ENCODE measurements at places on chromosomes 1 and 21. TPM values are rescaled to one million over a fixed set of nuclear protein-coding genes. Genes with fewer than 3 reads are reported as not detected.
A peak's percentile ranks its signal among the peaks of the same experiment; 100 is the strongest.

DNA sequence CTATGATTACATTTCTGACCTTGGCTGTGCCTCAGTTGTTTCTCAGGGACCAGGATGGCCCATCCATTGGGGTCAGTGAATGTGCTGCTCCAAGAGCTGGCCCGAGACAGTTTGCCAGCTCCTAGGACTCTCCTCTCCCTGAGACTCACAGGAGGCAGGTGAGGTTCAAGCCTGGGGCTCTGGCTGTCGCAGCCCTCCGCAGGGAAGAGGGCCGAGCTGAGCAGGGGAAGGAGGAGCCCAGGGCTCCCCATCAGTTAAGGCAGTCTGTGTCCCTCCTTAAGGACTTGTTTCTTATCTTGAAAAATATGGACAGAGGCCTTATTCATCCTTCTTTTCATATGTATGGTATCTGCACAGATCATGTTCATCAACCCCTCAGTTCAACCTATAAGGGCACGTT lies 26.6 kb upstream of the SARS1 start:
- no peaks in the 10 kb centered on the region for H3K36me3 ChIP-seq
- no peaks in the 10 kb centered on the region for H3K4me1 ChIP-seq
- peak overlapping the region; percentile 77 for H3K27ac ChIP-seq
- no peak for DNase-seq

DNA sequence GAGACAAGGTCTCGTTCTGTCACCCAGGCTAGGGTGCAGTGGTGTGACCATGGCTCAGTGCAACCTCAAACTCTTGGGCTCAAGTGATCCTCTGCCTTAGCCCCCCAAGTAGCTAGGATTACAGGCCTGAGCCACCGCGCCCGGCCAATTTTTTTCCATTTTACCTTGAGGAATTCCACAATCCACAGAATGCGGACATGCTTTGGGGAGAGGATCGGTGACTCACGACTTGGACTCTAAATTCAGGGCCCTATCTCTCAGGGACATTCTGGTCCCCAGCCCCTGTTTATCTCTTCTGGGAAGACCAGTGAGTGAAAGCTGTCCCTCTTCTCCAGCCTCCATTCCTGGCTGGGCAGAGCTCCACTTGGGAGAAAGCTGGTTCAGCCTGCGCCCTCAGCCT lies 5.2 kb downstream of the PADI1 start:
- peaks cover 20% of the 10 kb centered on the region for H3K27me3 ChIP-seq
- no peak for DNase-seq
- H3K36me3 ChIP-seq = no peaks in the 10 kb centered on the region
- H3K27ac ChIP-seq = no peak overlapping the region

- no peaks in the 10 kb centered on the region for H3K27me3 ChIP-seq
- H3K36me3 ChIP-seq = no peaks in the 10 kb centered on the region
- H3K27ac ChIP-seq = no peak overlapping the region
- no peak overlapping the region for H3K4me3 ChIP-seq
- H3K4me1 ChIP-seq = no peaks in the 10 kb centered on the region
- no peak for DNase-seq
Measured at GRCh38 chr1:67761091-67761490, 72.2 kb downstream of the GNG12 start.

- H3K27me3 ChIP-seq = no peaks in the 10 kb centered on the region
- peaks cover 58% of the 10 kb centered on the region for H3K4me1 ChIP-seq
- no peak for DNase-seq
- H3K27ac ChIP-seq = peak overlapping the region; percentile 84
Measured at GRCh38 chr1:94069919-94070285, 51.0 kb downstream of the ABCA4 start.

- DNase-seq = no peak
Measured at GRCh38 chr1:21490774-21491487, 18.3 kb upstream of the ALPL start.

GRCh38 chr1:168504064-168504837 lies 39.5 kb downstream of the XCL2 start:
- peaks cover 43% of the 10 kb centered on the region for H3K4me1 ChIP-seq
- DNase-seq = peak; percentile 80
- no peaks in the 10 kb centered on the region for H3K36me3 ChIP-seq
- no peak overlapping the region for H3K4me3 ChIP-seq
- peak overlapping the region; percentile 45 for H3K27ac ChIP-seq

DNA sequence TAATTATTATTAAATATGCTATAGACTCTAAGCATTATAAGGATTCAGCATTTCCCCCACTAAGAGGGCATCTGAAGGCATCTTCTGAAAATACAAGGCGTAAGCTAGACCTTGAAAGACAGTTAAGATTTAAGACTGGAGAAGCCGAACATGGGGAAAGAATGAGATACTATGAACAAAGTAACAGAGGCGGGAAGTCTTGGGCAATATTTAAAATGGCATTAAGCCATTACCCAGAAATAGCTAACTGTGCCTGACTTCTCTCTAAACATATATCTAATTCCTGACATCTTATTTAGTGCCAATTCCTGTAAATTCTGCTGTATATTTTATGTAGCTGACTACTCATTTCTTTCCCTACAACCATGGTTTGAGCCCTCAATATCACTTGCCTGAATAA lies 20.9 kb downstream of the DPH5 start:
- DNase-seq = no peak
- no peaks in the 10 kb centered on the region for H3K4me1 ChIP-seq
- H3K27me3 ChIP-seq = no peaks in the 10 kb centered on the region
- H3K36me3 ChIP-seq = no peaks in the 10 kb centered on the region
- no peak overlapping the region for H3K4me3 ChIP-seq

- H3K36me3 ChIP-seq = peaks cover 52% of the 10 kb centered on the region
- no peaks in the 10 kb centered on the region for H3K27me3 ChIP-seq
- H3K4me1 ChIP-seq = no peaks in the 10 kb centered on the region
Measured at GRCh38 chr21:45179568-45180245, 105.3 kb downstream of the ADARB1 start.

DNA sequence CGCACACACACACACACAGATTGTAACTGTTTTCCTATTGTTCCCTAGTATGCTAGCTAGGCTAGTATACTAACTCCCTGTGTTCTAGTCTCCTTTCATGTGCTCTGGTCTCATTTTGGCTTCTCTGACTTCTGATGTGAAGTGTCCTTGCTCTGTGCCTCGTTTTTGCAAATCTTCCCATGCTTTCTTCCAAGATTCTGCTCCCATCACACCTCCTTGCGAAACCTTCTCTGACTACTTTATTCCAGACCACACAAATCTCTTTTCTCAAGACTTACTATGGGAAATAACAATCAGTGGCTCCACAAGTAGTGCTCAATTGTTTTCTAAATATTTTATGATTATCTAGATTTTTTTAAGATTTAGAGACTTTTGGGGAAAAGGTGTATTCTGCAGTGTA lies 10.3 kb downstream of the PRRX1 start:
- peaks cover 20% of the 10 kb centered on the region for H3K27me3 ChIP-seq
- no peaks in the 10 kb centered on the region for H3K36me3 ChIP-seq
- no peak for DNase-seq
- H3K4me1 ChIP-seq = peaks cover 6% of the 10 kb centered on the region

DNA sequence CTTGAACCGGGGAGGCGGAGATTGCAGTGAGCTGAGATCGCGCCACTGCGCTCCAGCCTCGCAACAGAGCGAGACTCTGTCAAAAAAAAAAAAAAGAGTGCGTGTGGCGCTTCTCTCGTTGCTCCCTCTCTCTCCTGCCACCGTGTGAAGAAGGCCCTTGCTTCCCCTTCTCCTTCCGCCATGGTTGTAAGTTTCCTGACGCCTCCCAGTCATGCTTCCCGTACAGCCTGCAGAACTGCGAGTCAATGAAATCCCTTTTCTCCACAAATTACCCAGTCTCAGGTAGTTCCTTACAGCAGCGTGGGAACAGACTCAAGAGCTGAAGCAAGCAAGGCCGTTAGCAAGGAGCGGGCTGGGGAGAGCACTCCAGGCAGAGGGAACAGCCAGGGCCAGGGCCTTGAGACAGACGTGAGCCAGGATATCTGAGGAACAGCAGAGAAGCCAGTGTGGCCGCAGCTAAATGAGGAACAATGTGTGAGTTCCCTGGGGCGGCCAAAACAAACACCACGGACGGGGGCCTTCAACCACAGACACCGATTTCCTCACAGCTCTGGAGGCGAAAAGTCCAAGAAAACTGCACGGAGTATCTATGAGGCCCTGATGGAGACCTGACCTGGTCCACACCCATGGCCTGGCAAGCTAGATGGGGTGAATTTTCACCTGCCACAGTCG lies 54.2 kb upstream of the ETS2 start:
- H3K27me3 ChIP-seq = no peaks in the 10 kb centered on the region
- H3K4me1 ChIP-seq = no peaks in the 10 kb centered on the region
- H3K27ac ChIP-seq = no peak overlapping the region
- H3K36me3 ChIP-seq = no peaks in the 10 kb centered on the region
- no peak overlapping the region for H3K4me3 ChIP-seq
- no peak for DNase-seq

DNA sequence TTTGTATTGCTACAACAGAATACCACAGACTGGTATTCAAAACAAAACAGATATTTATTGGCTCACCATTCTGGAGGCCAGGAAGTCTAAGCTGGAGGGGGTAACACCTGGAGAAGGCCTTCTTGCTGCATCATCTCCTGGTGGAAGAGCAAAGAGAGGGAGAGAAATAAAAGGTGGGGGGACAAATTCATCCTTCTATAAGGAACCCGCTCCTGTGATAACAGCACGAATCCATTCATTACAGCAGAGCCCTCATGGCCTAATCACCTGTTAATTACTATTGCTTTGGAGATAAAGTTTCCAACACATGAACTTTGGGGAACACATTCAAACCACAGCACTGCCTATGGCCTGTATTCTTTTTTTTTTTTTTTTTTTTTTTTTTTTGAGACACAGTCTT lies 5.4 kb downstream of the S100A2 start:
- H3K36me3 ChIP-seq = no peaks in the 10 kb centered on the region
- H3K4me3 ChIP-seq = no peak overlapping the region
- H3K27ac ChIP-seq = no peak overlapping the region
- DNase-seq = no peak
- H3K27me3 ChIP-seq = no peaks in the 10 kb centered on the region

- no peak overlapping the region for H3K27ac ChIP-seq
- no peaks in the 10 kb centered on the region for H3K36me3 ChIP-seq
- DNase-seq = no peak
- H3K4me3 ChIP-seq = no peak overlapping the region
- no peaks in the 10 kb centered on the region for H3K27me3 ChIP-seq
- no peaks in the 10 kb centered on the region for H3K4me1 ChIP-seq
Measured at GRCh38 chr1:107640207-107640606, 324.8 kb downstream of the VAV3 start.

- DNase-seq = peak; percentile 39
- H3K4me3 ChIP-seq = no peak overlapping the region
- H3K27me3 ChIP-seq = no peaks in the 10 kb centered on the region
- no peaks in the 10 kb centered on the region for H3K4me1 ChIP-seq
- no peaks in the 10 kb centered on the region for H3K36me3 ChIP-seq
- no peak overlapping the region for H3K27ac ChIP-seq
Measured at GRCh38 chr21:33855190-33855589, 60.4 kb downstream of the ATP5PO start.

RYR2 gene
- 10.7 TPM for total RNA-seq

PARP1 gene
- total RNA-seq = 107 TPM

PPP1R12B gene
- total RNA-seq = 828 TPM

GFI1 gene
- total RNA-seq = 0.49 TPM

AIRE gene
- total RNA-seq = not detected

USP21 gene
- total RNA-seq = 24.1 TPM
